ENCODE measurements at places on chromosomes 12 and 14.
A peak's percentile ranks its signal among the peaks of the same experiment; 100 is the strongest.

GRCh38 chr14:71361336-71361735, 454.1 kb downstream of the PCNX1 start:
- DNase-seq, result peak; percentile 45

GRCh38 chr12:112496496-112496895, 77.7 kb downstream of the PTPN11 start:
- no peak for DNase-seq

- DNase-seq, result no peak
Measured at GRCh38 chr12:105819549-105819948, 319.2 kb downstream of the NUAK1 start.

DNA sequence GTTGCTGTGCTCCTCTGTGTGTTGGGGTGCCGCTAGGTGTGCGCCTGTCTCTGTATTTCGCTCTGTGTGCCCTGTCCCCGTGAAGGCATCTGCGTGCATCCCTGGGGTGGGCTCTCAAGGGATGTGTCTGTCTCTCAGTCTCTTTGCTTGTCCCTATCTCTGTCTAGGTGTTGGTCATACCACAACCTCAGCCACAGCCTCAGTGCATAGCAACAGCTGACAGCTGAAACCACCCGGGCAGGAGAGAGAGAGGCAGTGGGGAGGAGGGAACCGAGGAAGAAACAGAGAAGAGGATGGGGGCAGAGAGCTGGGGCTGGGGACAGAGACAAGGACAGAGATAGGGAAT, 953 bp upstream of the NXPH4 start:
- no peak for DNase-seq

DNA sequence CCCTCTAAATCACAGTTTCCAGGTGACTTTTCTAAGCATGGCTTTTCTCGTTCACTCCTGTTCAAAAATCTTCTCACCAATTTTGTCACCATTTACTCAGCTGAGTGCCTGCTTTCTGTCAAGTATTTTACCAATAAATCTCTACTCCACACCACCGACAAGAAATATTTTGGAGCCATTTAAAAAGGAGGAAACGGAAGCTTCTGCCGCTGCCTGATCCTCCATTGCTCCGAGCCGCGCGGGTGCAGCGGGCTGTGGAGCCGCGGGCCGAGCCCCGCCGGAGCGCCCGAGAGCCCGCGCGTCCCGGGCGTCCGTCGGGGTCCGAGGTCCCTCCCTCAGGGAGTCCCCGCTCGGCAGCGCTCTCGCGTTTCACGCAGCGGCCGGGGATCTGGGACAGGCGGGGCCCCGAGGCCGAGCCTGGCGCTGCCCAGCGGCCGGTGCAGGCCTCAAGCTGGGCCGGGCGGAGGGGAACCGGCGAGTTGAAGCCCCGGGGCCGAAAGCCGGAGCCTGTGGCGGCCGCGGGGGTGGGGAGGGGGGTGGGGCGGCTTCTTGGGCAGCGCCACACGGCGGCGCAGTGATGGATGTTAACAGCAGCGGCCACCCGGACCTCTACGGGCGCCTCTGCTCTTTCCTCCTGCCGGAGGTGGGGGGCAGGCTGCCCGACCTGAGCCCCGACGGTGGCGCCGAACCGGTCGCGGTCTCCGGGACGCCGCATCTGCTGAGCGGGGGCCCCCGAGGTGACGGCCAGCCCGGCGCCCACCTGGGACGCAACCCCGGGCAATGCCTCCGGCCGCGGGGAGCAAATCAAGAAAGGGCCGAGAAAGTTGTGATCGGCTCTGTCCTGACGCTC, 1.1 kb upstream of the HEBP1 start:
- no peak for DNase-seq

DNA sequence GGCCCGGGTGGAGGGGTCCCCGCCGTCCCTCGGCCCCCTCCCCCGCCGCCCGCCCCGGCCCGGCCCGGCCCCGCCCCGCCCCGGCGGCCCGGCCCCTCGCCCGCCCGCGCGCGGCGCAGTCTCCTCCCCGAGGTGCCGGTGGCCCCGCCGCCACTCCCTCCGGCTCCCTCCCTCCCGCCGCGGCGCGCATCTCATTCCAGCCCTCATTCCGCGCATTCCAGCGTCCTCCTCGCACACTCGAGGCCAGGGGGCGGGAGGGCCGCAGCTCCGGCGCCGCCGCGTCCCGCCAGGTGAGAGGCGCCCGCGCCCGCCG, at the start of gene TEAD4:
TEAD4 (plus strand) TSS at position 206 of the 313 bp plus-strand sequence.
- DNase-seq, result no peak

GRCh38 chr14:51648296-51648695, 3.4 kb upstream of the FRMD6 start:
- DNase-seq, result no peak

DNA sequence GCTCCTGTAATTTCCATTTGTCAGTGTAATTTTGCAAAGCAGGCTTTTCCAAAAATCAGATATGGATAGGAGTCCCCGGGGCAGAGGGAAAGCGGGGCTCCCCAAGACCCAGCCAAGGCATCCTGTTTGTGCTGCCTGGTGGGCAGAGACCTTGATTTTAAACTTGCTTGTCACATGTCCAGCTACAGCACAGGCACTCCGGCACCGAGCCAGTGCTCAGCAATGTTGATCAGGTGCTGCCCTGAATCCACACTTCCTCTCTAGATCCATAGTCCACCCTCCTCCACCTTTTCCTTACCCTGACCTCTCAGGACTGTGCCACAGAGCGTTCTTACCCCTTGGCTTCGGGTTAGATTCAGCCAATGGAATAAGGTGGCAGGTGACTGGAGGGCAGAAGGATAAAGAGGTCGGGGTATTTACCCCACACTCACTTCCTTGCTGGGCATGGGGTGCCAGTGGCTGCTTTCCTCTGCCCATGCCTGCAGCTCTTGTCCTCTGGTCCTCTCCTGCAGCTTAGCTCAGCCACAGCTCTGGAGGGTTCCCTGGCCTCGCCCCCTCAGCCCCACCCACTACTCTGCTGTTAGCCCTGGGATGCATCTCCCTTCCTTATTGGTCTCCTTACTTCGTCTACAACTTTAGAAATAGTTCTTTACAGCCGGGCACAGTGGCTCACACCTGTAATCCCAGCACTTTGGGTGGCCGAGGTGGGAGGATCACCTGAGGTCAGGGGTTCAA, 80.1 kb downstream of the IRF2BPL start:
- DNase-seq, result no peak

DNA sequence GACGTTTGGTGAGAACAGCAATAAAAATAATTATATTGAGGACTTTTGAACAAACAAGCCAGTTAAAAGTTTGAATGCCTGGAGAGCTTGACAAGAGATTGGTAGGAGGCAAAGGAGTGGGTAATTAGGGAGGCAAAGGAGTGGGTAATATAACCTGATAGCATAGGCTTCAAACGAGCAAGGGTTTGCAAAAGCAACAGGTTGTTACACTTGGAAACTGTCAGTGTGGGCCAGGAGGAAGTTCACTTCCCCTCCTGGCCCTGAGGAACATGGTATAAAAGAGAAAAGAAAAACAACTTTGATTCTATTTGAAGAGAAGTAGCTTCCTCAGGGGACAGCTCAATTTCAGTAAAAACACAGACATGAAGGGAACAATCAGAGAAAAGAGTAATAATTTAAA, 121.7 kb downstream of the CCER1 start:
- no peak for DNase-seq

GRCh38 chr12:46777587-46777986, 48.2 kb downstream of the SLC38A4 start:
- no peak for DNase-seq

GRCh38 chr14:105187116-105187515, 6.0 kb upstream of the NUDT14 start:
- no peak for DNase-seq

GRCh38 chr12:14995583-14996425, 23.0 kb downstream of the PDE6H start:
- DNase-seq, result no peak

GRCh38 chr12:84841591-84841990, 71.0 kb downstream of the SLC6A15 start:
- no peak for DNase-seq

DNA sequence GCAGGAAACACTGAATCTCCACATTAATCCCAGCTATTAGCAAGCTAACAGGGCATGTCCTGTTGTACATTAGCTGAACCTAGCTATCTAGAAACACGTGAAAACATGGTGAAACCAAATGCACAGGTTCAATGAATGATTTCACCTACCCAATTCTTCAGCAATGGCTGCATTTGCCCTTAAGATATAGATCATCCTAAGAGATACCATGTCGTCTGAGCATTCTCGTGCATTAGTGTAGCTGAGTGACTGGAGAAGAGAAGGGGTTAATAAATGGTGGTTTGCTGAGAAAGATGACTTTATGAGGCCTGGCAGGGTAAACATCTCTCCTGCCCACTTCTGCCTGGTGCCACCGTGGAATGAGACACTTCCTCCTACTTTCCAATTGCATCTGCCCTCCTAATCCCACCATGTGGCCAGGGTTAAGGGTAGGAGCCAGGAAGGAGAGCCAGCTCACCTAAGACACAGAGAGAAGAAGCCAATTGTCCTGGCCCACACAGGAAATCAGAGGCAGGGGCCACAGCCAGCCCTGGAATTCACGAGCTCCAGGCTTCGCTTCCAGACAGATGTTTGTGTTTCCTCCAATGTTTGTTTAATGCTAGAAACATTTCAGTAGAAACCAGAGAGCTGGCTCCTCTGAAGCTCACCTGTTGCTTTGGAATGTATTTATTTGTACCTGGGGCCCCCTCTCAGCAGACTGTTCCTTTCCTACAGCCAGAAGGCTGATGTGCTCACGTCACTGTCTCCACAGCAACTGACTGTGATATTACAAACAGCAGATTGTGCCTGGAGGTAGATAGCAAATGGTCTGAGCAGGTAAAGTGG, 126.0 kb upstream of the PARP11 start:
- no peak for DNase-seq

DNA sequence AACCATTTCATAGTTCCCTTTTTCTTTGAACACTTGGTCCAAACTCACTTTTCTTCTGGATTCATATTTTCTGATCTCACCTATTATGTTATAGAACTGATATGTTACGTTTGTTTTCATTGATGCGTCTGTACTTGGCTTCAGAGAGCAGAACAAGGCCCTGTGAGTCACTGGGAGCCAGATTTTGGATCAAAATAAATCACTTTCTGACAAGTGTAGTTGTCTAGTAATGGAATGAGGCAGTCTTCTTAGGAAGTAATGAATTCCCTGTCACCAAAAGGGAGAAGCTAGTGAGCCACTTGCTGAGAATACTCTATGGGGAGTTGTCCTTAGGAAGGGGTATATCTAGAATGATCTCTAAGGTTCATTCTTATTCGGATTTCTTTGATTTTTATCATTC, 10.2 kb downstream of the BICD1 start:
- no peak for DNase-seq

DNA sequence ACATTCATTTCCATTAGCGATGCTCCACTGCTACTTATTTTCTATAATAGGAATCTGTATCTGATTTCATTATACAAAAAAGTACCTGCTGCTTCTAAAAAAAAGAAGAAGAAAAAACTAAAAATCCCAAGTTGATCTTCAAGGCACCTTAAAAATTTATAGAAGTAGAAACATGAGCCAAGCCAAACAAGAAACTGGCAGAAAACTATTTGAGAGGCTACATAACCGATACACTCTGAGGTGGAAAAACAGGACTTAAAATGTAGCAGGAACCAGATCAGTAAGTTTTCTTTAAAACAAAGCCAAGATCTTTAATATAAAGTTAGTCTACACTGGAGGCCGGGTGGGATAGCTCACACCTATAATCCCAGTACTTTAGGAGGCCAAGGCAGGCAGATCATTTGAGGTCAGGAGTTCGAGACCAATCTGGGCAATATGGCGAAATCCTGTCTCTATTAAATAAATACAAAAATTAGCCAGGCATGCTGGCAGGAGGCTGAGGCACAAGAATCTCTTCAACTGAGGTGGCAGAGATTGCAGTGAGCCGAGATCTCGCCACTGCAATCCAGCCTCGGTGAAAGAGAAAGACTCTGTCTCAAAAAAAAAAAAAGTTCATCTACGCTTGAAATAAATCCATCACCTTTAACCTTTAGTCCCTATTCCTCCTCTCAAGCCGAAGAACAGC, 278.6 kb downstream of the MED13L start:
- DNase-seq, result no peak

- DNase-seq, result peak; percentile 94
Measured at GRCh38 chr12:27966870-27967269, 5.7 kb downstream of the PTHLH start.

DNA sequence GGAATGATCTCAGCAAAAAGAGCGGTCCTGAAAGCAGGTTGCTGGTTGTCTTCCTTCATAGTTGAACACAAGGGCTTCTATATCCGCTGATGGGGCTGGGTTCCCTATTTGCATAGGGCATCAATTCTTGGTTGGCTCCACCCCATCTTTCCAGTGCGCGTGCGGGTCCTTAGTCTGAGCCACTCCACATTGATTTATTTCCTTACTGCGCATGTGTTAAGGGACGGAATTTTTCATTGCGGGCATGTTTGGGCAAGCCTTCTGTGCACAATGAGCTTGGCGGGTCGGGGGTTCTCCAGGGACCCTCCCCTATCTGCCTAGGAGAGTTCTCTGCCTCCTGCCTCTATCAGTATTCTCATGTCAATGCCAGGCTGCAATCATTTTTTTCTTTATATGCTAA, 21.2 kb upstream of the DLGAP5 start:
- no peak for DNase-seq

DNA sequence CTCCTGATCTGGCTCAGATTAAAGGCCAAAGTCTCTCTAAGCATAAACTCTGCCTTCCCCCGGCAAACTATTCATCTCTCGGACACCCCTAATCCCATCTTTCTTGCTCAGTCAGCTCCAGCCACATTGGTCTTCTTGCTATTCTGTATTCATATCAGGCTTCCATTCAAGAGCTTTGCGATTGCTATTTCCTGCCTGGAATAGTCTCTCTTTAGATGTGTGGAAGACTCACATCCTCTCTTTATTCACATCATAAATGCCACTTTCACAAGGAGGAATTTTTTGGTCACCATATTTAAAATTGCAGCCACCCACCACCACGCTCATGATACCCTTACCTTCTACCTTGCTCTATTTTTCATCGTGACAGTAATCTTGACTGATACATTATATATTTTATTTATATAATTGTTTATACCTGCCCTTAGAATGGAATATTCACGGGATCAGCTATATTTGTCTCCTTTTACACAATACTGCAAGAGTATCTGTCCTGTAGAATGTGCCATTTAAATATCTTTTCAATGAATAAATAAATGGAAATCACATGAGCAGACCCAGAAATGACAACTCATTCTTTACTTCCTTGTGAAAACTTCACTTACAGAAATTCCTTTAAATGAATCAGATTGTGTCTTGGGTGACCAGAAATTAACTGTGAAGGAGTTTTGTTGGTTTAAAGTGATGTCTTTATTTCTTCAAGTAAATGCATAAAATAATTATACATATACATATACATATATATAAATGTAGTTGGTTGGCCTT, 780.6 kb upstream of the FLRT2 start:
- no peak for DNase-seq

DNA sequence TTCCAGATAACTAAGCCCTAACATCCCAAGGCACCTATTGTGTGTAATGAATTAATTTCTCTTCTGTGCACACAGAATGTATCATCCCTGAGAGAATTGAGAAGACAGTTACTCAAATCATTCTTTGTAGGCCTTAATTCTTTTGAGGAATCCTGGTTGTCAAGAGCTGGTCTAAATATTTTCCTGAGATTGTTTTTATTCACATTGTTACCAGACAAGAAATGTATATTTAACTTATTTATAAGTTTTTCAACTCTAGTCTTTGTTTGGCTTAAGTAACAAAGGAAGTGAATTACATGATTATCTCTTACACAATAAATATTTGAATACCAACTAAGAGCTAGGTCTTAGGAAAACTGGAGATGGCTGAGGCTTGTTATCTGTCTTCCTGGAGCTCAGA, 169.4 kb downstream of the DACT1 start:
- no peak for DNase-seq

- no peak for DNase-seq
Measured at GRCh38 chr12:48826209-48826855, 8.0 kb downstream of the CACNB3 start.

- no peak for DNase-seq
Measured at GRCh38 chr12:128830505-128830893, 6.7 kb upstream of the SLC15A4 start.

Data from skeletal muscle cell (primary cell).